ENCODE measurements at places on chromosomes 1 and 21.

GRCh38 chr1:39643705-39644104 is 4.3 kb upstream of the HEYL start:
- DNase-seq: no peak

DNA sequence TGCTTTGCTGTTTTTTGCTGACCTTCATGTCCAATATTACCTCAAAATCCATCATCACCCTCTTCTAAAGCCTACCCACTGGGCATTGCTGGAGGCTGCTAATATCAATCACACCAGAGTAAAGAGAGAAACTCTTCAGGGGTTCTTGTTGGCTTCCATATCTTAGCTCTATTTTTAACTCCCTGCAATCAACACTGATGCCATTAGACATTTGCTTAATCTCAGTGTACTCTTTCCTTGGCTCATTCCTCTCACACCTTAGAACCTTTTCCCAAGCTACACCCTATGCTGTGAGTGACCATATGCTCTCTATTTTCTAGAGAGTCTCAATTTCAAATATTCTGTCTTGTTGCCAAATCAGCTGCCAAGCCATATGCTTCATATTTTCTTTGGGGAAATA is 40.6 kb upstream of the RABGAP1L start:
- DNase-seq: no peak

- DNase-seq: no peak
Measured at GRCh38 chr1:233361876-233362275, 34.4 kb downstream of the MAP3K21 start.

DNA sequence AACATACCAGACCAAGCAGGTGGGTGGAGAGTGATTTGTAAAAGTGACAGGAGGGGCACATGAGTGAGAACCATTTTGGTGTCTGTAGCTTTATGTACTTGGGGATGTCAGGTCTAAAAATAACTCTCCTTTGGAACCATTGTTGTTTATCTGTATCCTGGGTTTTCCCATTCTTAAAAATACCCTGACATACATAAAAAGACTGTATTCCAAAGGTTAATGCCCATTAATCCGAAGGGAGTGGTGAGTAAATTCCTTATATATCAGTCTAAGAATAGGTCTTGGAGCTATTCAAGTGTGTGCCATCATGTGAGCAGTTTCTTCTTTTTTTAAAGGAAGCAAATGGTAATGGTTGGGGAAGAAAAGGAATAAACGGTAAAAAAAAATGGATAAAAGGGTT is 117.5 kb downstream of the TGFB2 start:
- no peak for DNase-seq

DNA sequence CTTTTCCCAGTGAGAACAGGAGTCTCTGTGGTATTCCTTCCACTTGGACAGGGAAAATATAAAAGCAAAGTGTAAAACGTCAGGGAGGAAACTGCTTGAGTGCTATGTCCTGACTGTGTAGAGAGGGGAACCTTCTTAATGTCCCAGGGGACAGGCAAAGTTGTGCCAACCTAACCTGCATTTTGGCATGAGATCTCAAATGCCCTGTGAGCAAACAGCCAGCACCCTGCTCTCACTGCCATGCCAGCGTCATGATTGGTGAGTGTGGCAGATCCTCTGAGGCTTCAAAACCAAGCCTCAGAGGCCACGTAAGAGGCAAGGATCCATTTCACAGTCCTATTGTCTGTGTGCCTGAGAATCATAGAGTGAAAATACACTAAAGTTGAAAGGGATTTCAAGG is 49.7 kb upstream of the RAP1A start:
- DNase-seq: no peak

Data from NCI-H345 (cell line).